Bronchus fibroblast of lung (primary cell): ENCODE measurements at places on chromosomes 2 and 18. TPM values are rescaled to one million over a fixed set of nuclear protein-coding genes. Genes with fewer than 3 reads are reported as not detected.

Gene NEU2
- not detected in 2 replicates for total RNA-seq

Gene LBX2
- total RNA-seq: 1.3 and 3.4 TPM in 2 replicates

Gene CIB4
- not detected in 2 replicates for total RNA-seq

Gene DTNA
- total RNA-seq: 8.3 and 10.4 TPM in 2 replicates

Gene SALL3
- total RNA-seq: under 0.01 TPM in 1 of 2 replicates, not detected in the other

Gene HOXD10
- total RNA-seq: not detected in 2 replicates

Gene EIF2AK3
- 8.4 and 10.1 TPM in 2 replicates for total RNA-seq

Gene EFHD1
- 0.45 TPM in 1 of 2 replicates, not detected in the other for total RNA-seq

Gene MC5R
- not detected in 2 replicates for total RNA-seq

Gene BOLL
- not detected in 2 replicates for total RNA-seq

Gene MALL
- 6.7 and 9.8 TPM in 2 replicates for total RNA-seq

Gene MYOM1
- total RNA-seq: 0.15 TPM in 1 of 2 replicates, not detected in the other

Gene EVX2
- not detected in 2 replicates for total RNA-seq

Gene LYPD6
- 3.6 and 4.5 TPM in 2 replicates for total RNA-seq

Gene TMEM178A
- 0.84 TPM in 1 of 2 replicates, not detected in the other for total RNA-seq

Gene UGT1A8
- not detected in 2 replicates for total RNA-seq

Gene GALNT3
- 0.84 and 2.5 TPM in 2 replicates for total RNA-seq

Gene ALPG
- total RNA-seq: not detected in 2 replicates

Gene SIX3
- not detected in 2 replicates for total RNA-seq

Gene IL36RN
- not detected in 2 replicates for total RNA-seq

Gene ZSWIM2
- under 0.01 TPM in 1 of 2 replicates, not detected in the other for total RNA-seq

Gene PID1
- 5.9 and 6.7 TPM in 2 replicates for total RNA-seq
